ENCODE measurements at places on chromosomes 3 and 15.

DNA sequence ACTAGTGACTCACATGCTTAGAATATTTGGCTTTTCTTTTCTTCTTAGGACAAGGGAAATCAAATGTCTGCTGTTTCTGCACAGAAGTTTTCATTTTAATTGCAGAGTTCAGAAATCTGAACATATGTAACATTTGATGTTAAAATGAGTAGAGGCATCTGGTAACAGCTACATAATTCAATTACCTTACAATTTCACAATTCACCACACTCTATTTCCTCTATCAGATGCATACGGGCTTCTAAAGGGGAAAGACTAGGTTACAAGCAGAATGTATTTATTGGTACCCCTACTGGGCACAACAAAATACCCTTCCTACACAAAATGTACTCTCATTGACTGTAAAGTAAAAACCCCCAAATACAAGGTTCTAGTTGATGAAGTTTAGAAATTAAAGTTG is 176.0 kb downstream of the SOX2 start:
- DNase-seq: no peak

DNA sequence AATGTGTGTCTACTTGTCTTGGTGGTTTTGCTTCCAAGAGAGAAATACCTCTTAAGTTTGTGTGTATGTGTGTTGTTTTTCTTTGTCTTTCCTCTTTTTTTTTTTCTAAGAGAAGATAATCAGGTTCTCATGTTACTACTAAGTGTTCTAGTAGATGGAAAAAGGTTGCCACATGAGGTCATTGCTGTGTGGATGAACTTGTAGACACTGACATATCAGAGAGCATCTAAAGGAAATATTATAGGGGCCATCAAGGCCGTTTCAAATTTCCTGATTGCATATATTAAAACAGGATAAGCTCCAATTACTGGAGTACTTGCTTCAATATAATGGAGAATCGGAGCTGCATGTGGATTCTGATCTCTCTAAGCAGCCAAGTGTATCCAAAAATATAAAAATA is 747.5 kb downstream of the NR2F2 start:
- DNase-seq: no peak

- no peak for DNase-seq
Measured at GRCh38 chr15:81308260-81308659, 15.7 kb downstream of the STARD5 start.

DNA sequence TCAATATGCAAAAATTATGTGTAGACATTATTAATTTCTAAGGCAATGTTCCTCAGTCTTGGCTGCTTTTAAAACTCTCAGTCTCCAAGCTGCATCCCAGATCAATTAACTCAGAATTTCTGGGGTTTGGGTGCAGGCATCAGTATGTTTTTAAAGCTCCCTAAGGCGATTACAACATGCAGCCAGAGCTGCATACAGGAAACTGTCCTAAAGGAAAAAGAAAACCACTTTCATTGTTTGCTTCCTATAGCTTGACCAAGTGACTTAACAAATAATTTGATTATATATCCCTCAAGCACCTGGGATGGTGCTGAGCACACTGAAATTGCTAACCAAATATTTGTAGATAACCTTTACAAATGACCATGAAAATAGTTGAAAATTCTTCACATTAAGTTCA is 194.7 kb downstream of the DTWD1 start:
- DNase-seq: no peak

GRCh38 chr3:72969766-72970165 is 26.8 kb upstream of the PPP4R2 start:
- DNase-seq: no peak
